ENCODE measurements at places on chromosomes 13 and 19.
A peak's percentile ranks its signal among the peaks of the same experiment; 100 is the strongest.

GRCh38 chr19:7078008-7078407 lies 8.5 kb downstream of the ZNF557 start:
- no peak for DNase-seq

DNA sequence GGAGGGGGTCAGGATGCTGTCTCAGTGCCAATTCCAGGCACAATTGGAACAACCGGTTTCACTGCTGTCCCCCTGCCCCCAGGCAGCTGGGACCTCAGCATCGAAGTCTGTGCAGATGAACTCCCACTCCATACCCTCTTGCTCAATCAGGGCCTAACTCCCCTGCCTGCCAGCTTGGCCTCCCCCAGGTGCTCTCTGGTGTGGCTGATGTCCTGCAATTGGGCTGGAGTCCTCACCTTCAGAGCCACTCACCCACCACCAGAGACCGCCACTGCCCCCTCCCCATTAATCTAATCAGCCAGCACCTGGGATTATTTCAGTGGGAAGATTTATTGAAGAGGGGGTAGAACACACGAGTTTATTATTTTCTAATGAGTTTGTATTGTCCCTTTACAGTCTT lies 118.8 kb downstream of the MIPEP start:
- DNase-seq: no peak

DNA sequence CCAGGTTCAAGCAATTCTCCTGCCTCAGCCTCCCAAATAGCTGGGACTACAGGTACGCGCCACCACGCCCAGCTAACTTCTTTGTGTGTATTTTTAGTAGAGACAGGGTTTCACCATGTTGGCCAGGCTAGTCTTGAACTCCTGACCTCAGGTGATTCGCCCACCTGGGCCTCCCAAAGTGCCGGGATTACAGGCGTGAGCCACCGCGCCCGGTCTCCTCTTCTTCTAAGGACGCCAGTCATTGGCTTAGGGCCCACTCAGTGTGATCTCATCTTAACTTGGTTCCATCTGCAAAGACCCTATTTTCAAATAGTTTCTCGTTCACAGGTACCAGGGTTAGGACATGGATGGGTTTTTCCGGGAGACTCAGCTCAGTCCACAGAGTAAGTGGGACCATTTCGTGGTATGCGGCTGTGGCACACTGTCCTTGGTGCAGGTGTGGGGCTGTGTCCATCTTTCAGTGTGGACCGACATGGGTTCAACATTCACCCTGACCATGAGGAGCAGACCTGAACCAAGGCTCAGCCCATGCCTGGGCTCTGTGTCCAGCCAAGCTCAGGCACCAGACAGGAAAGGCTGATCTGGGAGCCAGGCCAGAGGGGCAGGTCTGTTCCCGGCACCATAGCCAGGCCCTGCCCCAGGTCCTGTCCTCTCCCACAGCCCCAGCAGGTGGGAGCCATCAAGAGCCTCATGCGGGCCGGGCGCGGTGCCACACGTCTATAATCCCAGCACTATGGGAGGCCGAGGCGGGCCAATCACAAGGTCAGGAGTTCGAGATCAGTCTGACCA lies 2.8 kb upstream of the MKNK2 start:
- DNase-seq: no peak

- no peak for DNase-seq
Observed at GRCh38 chr13:62337109-62337880, 921.6 kb upstream of the PCDH20 start.

DNA sequence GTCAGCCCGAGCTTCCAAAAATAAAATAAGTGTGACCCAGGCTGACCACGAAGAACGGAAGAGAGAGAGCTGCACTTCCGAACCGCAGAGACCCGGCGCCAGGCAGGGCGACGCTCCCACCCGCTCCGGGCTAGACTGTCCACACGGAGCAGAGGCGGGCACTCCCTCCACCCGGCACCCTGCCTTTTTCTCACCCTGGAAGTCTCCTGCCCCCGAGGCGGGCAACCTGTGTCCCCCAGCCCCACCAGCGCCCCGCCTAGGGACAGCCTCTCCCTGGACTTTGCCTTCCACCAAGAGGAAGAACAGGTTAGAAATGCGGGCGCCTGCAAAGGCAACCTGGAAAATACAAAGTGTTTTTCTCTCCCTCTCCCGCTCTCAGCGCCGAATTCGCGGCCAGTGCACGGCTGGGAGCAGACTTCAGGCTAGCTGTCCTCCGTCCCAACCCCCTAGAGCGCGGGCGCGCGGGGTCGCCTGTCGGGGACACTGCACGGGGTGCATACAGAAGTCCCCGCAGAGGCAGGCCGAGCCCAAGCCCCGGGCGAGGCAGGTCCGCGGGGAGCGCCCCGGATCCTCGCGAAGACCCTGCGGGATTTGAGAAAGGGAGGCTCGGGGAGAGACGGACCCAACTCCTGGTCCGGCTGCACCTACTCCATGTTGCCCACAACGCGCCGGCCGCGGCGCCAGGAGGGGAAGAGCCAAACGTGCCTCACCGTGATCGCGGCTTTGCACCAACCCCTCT lies 845 bp downstream of the SPRY2 start:
- DNase-seq: no peak

DNA sequence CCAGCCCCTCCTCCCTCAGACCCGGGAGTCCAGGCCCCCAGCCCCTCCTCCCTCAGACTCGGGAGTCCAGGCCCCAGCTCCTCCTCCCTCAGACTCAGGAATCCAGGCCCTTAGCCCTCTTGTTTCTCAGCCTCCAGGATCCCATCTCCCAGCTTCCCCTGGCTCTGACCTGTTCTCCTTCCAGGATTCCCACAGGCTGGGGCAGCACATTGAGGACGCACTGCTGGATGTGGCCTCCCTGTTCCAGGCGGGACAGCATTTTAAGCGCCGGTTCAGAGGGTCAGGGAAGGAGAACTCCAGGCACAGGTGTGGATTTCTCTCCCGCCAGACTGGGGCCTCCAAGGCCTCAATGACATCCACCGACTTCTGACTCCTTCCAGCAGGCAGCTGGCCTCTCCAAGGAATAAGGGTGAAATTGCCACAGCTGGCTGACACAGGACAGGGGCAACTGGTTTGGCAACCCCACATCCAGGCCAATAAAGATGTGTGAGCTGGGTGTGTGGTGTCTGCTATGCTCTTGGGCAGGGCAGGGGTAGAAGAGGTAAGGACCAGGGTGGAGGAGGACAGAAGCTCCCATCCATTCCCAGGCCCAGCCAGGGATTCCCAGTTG lies 22.4 kb downstream of the CPT1C start:
- no peak for DNase-seq

DNA sequence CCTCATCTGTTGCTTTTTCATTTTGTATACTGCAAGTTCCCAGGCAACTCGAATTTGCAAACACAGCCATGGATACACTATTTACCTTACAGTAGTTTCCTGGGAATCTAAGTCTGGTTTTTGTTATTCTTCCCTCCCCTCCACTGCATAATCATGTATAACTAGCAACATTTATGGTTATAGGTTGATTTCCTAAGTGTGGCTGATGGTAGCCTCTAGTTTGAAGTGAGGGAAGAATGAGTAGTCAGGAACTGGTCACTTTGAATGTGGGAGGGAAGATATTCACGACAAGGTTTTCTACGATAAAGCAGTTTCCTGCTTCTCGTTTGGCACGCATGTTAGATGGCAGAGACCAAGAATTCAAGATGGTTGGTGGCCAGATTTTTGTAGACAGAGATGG lies at the start of gene KCNRG:
TSS of gene KCNRG (plus strand) at position 187 of the 400 bp plus-strand sequence. CDS start at position 237, 50 bp downstream.
- no peak for DNase-seq

- DNase-seq: no peak
Observed at GRCh38 chr19:6103894-6104293, 6.4 kb downstream of the RFX2 start.

GRCh38 chr13:55266644-55267043 lies 1874.1 kb upstream of the PRR20A start:
- DNase-seq: no peak

GRCh38 chr19:55179606-55180484 lies at the start of gene SYT5:
SYT5 (minus strand) TSS chr19:55180289; CDS start chr19:55179041, 1,248 bp downstream.
- DNase-seq: peak; percentile 78

DNA sequence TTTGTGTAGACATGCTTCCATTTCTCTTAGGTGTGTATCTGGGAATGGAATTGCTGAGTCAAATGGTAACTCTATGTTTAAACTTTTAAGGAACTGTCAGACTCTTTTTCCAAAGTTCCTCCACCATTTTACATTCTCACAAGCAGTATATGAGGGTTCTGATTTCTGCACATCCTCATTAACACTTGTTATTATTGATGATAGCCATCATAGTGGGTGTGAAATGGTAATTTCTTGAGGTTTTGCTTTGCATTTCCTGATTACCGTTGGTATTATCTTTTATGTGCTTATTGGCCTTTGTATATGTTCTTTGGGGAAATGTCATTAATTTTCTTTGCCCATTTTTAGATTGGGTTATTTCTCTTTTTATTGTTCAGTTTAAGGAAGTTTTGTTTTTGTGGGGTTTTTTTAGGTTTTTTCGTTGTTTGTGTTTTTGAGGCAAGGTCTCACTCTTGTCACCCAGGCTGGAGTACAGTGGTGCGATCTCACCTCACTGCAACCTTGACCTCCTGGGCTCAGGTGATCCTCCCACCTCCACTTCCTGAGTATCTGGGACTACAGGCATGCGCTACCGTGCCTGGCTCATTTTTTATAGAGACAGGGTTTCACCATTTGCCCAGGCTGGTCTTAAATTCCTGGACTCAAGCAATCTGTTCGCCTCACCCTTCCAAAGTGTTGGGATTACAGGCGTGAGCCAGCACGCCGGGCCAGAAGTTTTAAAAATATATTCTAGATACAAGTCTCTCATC lies 34.3 kb downstream of the NAA16 start:
- DNase-seq: no peak

GRCh38 chr13:58300974-58301681 lies 669.6 kb downstream of the PCDH17 start:
- DNase-seq: no peak

- DNase-seq: no peak
Observed at GRCh38 chr19:10808937-10809649, 26.9 kb downstream of the TMED1 start.

All from GM12891 (cell line).